Amygdala (tissue), 56 donors: ENCODE measurements at places on chromosomes 11 and 22.
A peak's percentile ranks its signal among the peaks of the same experiment; 100 is the strongest.

- no peak for DNase-seq
Measured at GRCh38 chr11:120259988-120260565, 20.1 kb downstream of the POU2F3 start.

DNA sequence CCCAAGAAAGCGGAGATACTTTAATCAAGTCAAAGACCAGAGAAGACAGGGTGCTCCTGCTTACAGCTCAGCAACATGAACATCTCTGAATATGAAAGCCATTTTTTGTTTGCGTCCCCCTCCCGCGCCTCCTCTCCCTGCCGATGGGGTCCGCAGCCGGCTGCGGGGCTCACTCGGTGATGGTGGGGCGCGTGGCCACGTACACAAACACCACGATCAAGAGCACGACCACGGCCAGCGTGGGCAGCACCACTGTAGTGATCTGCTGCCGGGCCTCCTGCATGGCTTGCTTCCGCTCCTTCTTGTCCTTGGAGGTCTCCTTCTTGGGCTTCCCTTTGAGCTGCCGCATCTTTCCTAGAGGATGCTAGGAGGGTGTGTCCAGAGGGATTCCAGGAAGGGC lies 64.3 kb downstream of the SMCO4 start:
- DNase-seq: no peak

- no peak for DNase-seq
Measured at GRCh38 chr11:95335989-95336388, 105.0 kb upstream of the SESN3 start.

DNA sequence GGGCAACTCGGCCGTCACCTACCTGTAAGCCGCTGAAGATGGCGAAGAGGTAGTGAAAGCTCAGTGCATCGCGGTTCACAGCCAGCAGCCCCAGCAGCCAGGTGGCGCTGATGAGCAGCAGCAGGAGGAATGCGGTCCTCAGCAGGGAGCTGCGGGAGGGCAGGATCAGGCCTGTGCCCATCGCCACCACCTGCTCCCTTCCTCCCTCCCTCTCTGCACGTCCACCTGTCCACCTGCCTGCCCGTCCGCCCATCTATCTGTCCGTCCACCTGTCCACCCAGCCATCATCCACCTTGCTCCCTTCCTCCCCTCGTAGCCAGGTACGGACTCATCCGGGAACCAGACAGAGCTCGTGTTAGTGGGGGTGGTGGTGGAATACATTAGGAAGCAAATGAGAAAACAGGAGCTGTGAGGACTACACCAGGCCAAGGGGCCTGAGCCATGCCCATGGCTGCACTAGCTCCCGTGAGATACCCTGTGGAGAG lies 32.2 kb downstream of the TRMU start:
- DNase-seq: no peak

- DNase-seq: no peak
Measured at GRCh38 chr11:79441461-79441875, 638 bp upstream of the TENM4 start.

DNA sequence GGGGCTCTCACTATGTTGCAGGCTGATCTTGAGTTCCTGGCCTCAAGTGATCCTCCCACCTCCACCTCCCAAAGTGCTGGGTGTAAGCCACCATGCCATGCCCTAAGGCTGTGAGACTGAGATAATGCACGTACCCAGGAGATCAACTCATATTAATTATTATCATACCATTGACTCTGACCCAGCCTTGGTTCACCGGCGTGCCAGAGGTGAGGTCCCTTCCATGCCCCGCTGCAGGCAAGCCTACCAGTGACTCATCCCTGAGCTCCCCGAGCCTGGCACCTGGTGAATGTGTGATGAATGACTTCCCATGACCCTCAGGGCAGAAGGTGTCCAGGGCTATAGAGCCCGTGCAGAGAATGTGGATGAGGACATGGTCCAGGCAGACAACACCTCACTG lies 12.1 kb downstream of the GAL3ST1 start:
- no peak for DNase-seq

DNA sequence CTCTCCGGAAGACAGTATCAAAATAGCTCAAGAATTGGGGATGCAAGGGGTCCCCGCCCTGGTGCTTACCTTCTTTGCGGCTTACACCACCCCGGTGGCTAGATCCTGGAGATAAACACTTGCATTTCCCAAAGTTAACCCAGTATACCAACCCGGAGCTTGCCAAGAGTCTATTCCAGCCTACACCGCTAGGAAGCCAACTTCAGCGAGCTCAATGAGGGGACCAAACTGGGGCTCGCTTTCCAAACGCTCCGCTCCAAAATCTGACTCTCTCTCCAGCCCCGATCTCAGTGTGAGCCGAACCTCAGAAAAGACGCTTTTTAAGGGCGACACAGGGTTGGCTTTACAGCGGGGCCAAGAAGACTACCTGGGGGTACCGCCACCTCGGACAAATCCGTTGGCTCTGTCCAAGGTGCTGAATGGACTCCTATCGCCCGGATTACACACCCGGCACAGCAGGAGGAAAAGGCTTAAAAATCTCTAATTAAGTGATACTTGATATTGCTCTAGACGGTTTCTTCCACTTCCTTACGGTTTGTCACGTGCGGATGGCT lies 20.1 kb upstream of the BDNF start:
- no peak for DNase-seq

DNA sequence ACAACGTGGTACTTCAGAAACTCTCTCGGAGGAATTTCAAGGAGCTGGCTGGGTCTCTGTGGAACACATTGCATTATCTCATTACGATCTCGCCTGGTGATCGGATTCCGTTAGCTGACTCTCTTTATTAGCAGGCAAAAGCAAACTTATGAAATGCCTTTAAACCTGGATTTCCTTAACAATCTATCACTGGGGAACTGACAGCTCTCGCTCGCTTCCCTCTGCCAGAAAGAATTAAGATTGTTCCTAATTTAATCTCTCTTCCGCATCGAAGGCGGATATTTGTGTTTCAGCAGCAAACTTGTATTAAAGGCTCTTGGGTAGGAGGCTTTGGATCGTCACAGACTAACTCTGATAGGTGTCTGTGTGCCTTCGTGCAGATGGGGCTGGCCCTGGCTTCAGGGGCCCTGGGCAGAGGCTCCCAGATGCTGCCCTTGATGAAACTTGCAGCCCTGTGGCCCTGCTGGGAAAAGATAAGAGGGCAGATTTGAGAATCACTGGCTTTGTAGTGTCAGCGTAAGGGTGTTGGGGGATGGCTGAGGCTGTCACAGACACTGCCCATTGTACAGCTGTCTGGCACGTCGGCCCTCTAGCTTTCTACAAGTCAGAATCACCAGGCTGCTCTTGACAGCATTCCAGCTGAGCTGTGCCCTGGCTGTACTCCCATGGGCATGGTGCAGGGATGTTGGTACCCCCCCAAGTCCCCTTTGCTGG lies 162.2 kb upstream of the NECTIN1 start:
- peak; percentile 81 for DNase-seq

GRCh38 chr11:106594751-106595351 lies 423.4 kb downstream of the GUCY1A2 start:
- DNase-seq: no peak

DNA sequence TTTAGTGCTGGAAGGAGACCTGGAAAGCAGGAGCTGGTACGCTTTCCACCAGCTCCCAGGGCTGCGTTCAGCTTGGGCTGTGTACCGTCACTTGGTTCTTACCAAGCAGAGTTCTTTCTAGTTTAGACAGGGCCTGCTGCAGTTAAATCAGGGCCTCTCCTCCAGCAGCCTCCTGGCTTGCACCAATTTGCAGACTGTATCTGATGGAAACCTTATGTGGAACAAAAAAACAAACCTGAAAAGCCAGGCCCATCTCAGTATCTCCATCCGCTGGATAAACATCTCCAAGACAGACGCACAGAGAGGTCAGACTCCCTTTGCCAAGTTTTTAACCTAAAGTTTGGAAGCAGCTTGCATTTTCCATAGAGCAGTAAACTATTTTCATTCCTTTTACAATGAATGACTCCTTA lies 288.6 kb upstream of the SORL1-AS1 start:
- no peak for DNase-seq

DNA sequence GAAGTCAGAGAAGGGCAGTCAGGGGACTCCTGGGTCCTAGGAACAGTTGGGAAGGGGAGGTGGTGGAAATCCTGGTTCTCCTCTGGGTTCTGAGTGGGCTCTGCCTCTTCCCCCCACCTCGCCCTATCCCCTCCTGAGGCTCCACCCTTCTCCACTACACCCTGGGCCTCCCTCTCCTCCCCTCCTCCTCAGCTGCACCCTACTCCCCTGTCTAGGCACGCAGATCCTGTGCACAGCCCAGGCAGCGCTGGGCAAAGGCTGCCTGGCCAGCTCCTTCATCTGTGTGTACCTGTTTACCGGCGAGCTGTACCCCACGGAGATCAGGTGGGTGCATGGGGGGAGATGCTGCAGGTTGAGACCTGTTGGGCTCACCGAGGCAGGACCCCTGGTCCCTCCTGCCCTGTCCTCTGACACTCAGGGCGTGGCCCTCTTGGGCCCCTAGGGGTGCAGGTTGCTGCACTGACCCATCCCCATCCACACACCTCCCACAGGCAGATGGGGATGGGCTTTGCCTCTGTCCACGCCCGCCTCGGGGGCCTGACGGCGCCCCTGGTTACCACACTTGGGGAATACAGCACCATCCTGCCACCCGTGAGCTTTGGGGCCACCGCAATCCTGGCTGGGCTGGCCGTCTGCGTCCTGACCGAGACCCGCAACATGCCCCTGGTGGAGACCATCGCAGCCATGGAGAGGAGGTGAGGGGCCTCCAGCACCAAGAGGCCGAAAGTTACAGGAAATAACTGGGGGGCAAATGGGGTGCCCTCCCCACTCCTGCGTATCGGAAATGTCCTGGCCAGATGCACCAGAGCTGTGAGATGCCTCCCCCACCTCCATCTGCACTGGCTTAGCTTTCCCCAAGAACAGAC lies 25.3 kb upstream of the POLA2 start:
- no peak for DNase-seq

DNA sequence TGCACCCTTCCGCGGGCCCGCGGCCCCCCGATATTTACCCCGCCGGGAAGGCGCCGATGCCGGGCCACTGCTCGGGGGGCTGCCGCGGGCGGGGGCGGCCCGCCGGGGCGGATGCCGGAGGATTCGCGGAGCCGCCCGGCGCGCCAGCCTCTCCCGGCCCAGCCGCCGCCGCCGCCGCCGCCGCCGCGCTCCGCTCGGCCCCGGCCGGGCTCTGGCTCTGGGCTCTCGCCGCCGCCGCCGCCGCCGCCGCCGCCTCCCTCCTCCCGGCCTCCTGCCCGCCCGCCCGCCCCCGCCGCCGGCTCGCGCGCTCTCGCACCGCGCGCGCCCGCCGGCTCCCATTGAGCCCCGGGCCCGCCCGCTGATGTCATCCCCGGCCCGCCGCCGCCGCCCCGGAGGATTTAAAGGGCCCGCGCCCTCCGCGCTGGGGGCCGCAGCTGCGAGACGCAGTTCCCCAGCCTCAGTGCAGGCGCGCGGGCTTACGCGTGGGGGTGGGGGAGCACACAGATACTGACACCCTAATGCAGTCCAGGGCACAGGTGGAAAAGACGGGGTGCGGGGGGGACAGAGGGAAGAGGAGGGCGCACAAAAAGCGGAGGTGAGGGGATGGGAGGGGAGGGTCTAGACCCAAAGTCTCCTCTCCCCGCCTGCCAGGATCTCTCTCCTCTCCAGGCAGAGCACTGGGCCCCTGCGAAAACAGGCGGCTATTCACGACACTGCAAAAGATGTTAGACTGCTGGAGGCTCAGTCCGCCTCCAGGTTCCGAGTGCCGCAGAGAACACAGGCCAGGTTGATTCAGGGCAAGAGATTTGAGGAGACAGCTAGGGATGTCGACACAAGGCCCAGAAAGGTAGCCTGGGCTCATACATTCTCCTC lies at the start of gene CSNK1E:
CSNK1E (minus strand) TSS at position 312 of the 873 bp plus-strand sequence. CDS start 3,276 bp downstream, outside the sequence.
- peak; percentile 49 for DNase-seq

GRCh38 chr11:117623831-117624271 lies 173.2 kb downstream of the DSCAML1 start:
- DNase-seq: no peak

DNA sequence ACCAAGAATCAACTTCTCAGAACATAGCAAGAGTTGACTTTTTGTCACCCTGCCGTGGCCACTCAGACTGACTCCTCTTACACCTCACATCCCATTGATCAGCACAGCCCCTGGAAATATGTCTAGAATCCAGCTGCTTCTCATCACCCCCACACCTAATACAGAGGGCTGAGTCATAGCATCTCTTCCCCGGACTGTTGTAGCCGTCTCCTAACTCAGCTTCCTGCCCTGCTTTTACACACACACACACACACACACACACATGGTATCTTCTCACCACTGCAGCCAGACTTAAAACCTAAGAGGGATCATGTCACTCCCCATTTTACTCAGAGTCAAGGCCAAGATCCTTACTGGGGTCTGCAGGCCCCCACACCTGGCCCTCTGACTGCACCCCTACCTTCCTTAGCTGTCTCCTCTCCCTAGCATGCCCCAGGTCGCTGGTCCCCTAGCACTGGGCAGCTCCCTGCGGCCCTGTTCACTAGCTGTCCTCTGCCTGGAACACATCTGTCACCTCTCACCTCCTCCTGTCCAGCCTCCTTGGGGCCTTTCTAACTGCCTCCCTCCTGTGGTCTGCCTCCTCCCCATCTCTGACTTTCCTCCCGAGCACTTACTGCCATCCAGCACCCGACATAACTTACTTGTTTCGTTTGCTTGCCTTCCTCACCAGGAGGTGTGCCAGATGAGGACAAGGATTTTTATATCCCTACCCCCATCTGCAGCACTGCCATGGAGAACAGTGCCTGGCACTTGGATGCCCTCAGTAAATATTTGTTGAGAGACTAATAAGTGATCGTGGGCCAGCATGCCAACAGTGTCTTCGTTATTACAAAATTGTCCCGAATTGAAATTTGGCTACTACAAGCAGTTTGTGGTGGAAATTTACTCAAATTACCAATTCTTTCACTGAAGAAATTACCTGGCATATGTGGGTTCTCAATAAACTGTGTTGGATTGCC lies 61.9 kb downstream of the BMAL1 start:
- DNase-seq: no peak

DNA sequence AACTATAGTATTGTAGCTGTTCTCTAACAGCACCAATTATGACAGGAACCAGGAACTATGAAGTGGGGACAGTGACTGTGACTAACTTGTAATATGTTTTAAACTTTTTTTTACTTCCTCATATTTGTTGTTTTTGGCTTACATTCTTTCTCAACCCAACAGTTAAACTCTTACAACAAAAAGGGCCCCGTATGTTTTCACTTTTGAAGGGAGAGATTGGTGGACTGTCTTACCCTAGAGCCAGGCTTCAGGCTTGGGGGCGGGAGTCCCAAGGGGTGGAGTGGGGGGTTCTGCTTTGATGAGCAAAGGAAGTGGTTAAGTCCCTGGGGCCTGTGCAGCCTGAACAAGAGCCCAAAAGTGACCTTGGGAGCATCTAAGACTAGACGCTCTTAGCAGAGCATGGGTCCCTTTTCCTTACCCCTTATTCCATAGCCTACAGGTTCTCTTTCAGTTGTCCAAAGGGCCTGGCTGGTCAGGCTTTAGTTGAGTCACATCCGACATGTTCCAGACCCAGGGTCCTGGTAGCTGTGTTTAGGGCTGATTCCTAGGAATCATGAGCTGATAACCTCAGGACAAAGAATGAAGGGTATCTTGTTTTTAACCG lies 38.8 kb downstream of the STIM1 start:
- no peak for DNase-seq

DNA sequence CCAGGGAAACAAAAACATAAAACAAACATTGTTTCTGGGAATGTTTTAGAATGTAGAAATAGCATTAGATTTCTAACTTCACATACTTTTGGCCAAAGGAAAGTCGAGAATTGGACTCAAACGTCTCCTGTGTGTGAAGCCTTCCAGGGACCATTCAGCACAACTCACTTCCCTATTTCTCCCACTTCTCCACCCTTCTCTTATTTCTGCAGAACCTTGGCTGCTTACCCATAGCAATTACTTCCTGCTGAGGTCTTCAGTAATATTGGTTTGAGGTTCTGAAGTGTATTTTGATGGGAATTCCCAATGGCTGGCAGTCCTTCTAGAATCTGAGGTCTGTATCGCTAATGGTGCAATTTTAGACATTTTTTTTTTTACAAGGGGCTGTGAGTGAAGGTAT lies 158.3 kb upstream of the SNX19 start:
- no peak for DNase-seq
